ENCODE measurements at places on chromosomes 2 and 18. TPM values are rescaled to one million over a fixed set of nuclear protein-coding genes. Genes with fewer than 3 reads are reported as not detected.
A peak's percentile ranks its signal among the peaks of the same experiment; 100 is the strongest.

The VAPA gene
- 393 TPM for polyA plus RNA-seq

DNA sequence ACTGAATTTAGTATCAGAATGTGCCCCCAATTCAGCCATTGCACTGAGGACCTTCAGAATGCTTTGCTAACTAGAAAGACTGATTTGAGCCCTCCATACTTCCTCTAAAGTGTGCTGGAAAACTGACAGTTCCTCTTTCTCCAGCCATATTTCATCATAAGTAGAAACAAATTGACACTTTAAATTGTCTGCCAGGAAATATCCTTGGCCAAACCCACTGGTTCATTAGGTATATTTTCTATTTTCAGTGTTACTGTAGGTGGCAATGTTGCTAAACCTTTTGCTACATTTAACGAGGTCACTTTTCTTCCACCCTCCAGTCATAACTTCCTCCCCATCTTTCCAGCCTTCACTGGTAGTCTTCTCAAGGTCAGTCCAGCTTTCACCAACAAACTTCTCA lies 21.5 kb downstream of the SP5 start:
- no peak for DNase-seq

The HDHD2 gene
- 18.3 TPM for polyA plus RNA-seq

The SLC14A1 gene
- polyA plus RNA-seq: 80.5 TPM

The PSMA8 gene
- polyA plus RNA-seq: not detected

The WDR33 gene
- 43.4 TPM for polyA plus RNA-seq

DNA sequence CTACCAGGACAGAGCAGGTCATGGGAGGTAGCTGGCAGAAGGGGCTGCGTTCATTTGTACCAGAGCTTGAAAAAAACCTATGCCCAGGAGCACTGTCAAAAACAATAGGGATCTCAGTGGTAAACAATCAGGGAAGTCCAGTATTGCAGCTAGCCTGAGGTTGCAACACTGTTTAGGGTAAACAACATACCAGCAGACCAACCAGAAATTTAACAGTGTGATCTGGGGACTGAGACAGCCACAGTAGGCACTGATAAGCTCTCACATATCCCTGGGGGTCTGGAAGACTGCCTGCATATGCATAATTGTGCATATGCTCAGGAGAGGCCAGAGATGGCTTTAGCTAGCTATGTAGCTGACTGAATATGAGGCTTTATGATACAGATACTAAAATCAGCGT lies 12.0 kb upstream of the ZCCHC2 start:
- no peak for DNase-seq

DNA sequence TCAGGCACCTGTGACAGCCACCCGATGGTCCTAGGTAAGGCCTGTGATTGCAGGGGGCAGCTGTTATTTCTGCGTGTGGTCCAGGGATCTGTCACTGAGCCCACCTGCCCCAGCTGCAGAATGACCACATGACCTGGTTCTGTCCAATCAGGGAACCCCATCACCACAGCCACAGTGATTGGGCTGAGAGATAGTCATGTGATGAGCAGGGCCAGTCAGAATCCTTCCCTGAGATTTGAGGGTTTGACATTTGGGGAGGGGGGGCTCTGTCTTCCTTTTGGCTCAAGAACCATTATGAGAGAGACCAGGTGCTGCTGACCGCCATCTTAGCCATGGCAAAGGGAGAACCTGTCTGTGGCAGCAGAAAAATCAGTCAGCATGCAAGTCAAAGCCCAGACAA lies 147.2 kb downstream of the SMAD7 start:
- no peak for DNase-seq

The SCLY gene
- 11.2 TPM for polyA plus RNA-seq

The ZSWIM2 gene
- polyA plus RNA-seq: 0.10 TPM

GRCh38 chr18:49663899-49664890 lies 102.3 kb downstream of the LIPG start:
- DNase-seq: no peak

DNA sequence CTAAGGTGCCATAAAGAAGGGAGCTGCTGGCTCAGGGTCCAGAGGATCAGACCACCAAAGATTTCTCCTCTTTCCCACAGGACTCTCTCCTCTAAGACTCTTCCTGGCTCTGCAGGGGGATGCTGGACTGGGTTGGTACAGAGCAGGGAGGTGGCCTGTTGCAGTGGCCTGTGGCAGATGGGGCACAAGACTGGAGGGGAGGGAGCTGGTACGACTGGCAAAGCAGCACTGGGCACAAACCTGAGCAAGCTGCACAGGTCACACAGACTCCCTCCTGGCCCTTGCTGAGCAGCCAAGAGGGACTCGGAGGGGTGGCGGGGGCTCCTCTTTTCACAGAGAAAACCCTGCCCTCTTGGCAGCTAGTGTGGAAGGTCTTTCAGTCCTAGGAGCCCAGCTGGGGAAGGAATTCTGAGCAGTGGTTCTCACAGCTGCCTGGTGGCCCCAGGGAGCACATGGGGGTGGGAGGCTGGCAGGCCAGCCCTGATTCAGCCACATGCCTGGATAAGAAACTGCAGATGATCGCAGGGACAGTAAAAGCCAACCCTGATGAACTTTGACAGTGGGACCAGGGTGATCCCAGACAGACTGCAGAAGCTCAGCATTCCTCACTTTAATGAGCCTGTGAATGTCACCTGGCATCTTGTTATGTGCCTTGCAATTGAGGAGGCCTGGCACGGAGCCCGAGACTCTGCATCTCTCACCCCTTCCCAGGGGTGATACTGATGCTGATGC lies 32.5 kb upstream of the ACAA2 start:
- DNase-seq: no peak

- no peak for DNase-seq
These were observed 253.6 kb downstream of the PRKCE start for GRCh38 chr2:45904946-45905631.

GRCh38 chr18:43589611-43590151 lies 312.4 kb upstream of the SYT4 start:
- DNase-seq: no peak

GRCh38 chr2:122758967-122759366 lies 1003.5 kb downstream of the TSN start:
- DNase-seq: no peak

The ABCB11 gene
- polyA plus RNA-seq: not detected

The DYNAP gene
- not detected for polyA plus RNA-seq

DNA sequence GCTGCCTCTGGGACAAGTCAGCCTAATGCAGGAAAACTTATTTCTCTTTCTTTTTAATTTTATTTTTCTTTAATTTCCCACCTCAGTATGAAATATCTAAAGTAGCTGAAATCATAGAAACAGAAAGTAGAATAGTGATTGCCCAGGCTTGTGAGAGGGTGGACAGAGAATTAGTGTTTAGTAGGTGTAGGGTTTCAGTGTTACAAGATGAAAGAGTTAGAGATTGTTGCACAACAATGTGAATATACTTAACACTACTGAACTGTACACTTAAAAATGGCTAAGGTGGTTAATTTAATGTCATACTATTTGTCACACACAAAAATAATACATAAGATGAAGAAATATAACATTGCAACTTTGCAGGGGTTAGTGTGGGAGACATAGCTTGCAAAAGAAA lies 80.8 kb downstream of the NAT8 start:
- DNase-seq: no peak

The OSR1 gene
- 14.0 TPM for polyA plus RNA-seq

The COL5A2 gene
- 269 TPM for polyA plus RNA-seq

DNA sequence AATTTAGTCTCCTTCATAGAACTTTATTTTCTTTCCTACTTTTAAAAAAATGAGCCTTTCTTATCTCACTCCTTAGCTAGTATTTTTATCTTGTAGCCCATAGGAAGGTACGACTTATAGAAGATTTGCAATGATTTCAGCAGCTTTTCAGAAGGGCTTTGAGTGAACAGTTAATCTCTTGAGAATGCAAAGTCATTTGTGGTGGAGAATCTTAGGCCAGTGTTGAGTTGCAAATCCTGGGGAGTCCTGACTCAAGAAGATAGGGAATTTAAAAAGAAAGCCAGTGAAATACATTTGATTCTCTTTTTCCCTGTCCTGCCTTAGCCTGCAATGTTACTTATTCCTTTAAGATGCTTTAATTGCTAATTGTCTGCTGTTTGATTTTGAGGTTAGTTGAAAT lies 33.6 kb downstream of the LYPD6 start:
- no peak for DNase-seq

GRCh38 chr2:144467502-144468137 lies 52.3 kb downstream of the ZEB2 start:
- no peak for DNase-seq

GRCh38 chr18:53443831-53444230 lies 780.6 kb downstream of the MBD2 start:
- no peak for DNase-seq

The MRPL44 gene
- 24.3 TPM for polyA plus RNA-seq

GRCh38 chr2:187058198-187058597 lies 209.2 kb upstream of the ZSWIM2 start:
- DNase-seq: no peak

The TSGA10 gene
- polyA plus RNA-seq: 1.4 TPM

DNA sequence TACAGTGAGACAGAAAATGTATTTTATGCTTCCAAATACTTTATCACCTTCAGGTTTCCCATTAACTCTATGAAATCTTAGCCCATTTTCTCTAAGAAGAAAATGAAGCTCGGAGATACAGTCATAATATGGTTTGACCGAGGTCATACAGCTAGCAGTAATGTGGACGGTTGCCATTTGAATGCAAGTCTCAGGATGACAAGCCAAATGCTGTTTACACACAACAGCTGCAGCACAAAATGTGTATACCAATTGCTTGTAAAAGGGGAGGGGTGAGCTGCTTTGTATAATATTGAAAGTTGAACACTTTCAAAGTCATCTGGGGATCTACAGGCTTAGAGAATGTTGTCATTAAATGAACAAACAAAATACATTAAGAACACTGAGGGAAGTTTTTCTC lies 93.8 kb upstream of the FSIP2 start:
- no peak for DNase-seq

GRCh38 chr2:129274918-129275317 lies 704.5 kb upstream of the RAB6C start:
- DNase-seq: no peak

- no peak for DNase-seq
These were observed 351.2 kb upstream of the DLGAP1 start for GRCh38 chr18:4806331-4806730.

The ACVR1C gene
- polyA plus RNA-seq: 0.04 TPM

GRCh38 chr2:110866045-110866444 lies 133.7 kb downstream of the ACOXL start:
- no peak for DNase-seq

DNA sequence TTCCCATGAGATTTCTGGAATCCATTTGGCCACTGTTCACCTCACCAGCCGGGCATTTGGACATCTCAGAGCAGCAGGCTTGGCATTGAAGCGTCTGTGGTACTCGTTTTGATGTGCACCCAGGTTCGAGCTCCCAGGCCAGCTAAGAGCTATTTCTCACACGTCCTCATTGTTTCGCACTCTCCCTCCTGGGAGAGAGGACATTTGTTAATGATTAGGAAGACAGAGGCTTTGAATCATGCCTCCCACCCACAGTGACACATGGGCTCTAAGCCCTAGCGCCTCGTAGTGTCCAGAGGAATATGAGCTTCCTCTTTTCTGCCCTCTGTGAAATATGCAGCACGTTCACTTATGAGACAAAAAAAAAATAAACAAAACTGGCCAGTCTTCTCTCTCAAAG lies 361.8 kb downstream of the RND3 start:
- no peak for DNase-seq

DNA sequence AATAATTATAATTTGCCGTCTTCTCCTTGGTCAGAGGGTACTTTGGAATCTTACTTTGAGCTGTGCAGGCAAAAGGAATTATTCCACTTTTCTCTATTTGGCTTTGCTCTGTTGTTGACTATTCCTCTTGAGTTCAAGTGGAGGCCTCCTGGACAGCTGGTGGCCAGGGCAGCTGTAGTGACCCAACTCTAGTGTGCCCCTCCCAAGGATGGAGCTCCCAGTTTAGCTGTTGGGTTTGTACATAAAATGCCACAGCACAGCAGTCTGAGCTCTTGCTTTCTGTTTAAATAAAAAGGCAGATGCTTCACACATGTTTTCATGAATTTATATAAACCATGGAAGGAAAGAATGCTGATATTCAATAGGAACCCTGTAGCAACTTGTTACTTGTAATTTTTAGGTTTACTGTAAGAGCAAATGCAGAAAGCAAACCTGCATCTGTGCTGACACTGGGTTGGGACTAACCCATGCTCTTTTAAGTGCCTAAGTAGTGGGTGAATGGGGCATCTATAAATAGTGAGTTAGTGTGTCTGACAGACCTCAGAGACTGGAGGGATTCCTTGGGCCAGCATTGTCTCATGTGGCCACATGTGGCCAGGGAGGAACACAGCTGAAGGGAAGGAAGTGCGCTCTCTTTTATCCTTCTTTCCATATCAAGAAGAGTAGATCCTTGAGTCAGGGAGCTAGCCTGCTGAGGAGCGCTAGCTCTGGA lies 121.8 kb downstream of the FHOD3 start:
- DNase-seq: peak; percentile 30

The CCDC148 gene
- 0.22 TPM for polyA plus RNA-seq

DNA sequence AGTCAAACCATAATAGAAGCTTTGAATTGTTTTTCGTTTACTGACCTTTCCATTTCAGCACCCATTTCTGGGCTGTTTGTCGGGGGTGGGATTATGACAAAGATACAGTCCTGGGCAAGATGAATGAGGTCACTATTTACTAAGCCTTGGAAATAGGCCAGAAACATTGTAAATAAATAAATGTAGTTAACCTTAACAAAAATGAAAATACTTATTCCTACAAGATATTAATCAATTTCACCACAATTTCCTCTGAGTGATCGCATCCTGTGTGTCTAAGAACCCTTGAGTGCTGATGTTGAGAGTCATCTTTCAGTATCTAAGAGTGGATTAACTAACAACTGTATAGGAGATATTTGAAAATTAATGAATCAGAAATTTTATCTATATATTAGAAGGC lies 14.0 kb downstream of the ITGA4 start:
- DNase-seq: no peak

The SEMA4F gene
- polyA plus RNA-seq: 6.8 TPM

DNA sequence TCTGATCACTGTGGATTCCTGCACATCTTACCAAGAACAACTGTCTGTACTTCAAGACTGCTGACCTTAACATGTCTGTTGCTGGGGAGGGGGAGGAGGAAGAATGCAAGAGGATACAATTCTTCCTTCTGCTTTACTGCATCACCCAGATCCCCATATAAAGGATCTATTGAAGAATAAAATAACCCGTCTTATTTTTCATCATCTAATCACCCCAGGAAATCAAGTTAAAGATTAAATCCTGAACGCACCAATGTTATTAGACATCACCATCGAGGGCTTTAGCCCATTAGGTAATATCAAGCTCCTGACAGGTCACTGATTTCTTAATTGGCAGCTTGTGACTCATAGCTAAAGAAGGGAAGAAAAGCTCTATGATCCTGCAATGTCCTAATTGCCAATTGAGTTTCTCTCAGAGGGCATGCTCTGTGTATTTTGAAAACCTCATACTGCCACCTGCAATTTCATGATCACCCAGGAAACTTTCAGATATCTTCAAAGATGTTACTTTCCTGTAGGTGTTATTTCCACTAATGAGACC lies 75.4 kb upstream of the KCNE4 start:
- DNase-seq: no peak

The ZC3H6 gene
- 1.5 TPM for polyA plus RNA-seq

GRCh38 chr2:230269715-230270114 lies 44.2 kb downstream of the SP140 start:
- DNase-seq: no peak

Measured in AG04450 (cell line).